ENCODE measurements at places on chromosomes 12 and 14.

- DNase-seq, result no peak
These were observed 91.5 kb upstream of the VASH1 start for GRCh38 chr14:76669770-76670169.

GRCh38 chr14:31935391-31935790 is 141.7 kb upstream of the ARHGAP5 start:
- DNase-seq, result no peak

GRCh38 chr12:88142610-88142991 is 494 bp downstream of the TMTC3 start:
- DNase-seq, result no peak

DNA sequence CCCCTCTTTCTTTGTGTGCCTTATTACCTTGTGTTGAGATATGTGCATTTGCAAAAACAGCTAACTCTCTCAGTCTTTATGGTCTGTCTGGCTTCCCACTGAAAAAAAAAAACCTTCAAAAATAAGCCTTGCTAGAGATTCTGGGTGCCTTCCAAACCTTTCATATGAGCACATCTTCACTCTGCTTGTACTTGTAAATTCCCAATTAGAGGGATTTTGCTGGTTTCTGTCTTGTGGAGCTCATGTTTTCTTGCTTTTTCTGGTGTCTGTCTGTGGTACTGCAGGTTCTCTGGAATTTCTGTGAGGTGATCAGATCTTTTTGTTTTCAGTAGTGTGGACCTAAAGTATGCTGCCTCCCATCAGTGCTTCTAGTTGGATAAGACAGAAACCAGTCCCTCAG is 100.1 kb downstream of the PIK3C2G start:
- no peak for DNase-seq

- no peak for DNase-seq
These were observed 60.1 kb downstream of the FSCB start for GRCh38 chr14:44446965-44447364.
